CD4-positive, alpha-beta memory T cell (primary cell): ENCODE measurements at places on chromosomes 2 and 18.

- no peak for DNase-seq
Observed at GRCh38 chr18:9401176-9401575, 66.6 kb downstream of the TWSG1 start.

GRCh38 chr2:43388371-43388770, 162.0 kb upstream of the ZFP36L2 start:
- no peak for DNase-seq

DNA sequence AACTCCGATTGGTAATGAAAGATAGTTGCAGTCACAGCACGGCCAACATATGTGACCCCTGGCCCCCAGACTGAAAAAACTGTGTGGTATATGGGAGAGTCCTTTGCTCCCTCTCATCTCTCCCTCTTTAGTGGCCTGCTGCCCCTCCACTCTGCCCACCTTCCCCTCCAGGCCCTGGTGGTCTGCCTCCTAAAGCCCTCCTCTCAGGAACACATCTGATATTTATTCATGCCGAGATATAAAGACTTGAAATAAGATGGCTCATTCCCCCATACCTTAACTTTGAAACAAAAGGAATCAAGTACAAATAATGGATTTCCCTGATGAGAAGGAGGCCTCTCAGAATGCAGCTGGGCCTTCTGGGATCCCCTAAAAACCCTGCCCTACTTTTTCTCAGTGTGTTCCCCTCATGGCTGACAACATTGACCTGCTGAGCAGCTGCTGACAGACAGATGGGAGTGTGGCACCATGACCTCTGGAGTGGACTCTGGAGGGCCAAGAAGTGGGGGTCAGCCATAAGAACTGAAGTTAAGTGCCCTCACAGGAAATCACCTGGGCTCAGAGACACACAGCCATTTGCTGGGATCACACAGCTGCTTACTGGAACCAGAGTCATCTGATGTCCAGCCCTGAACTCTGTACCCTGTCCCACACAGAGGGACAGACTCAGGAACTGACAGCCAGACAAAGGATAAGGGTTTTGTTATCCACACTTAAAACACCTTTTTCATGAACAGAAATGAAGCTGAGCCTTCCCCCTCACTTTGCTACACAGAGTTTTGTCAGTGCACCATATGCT, 39.8 kb upstream of the ST8SIA3 start:
- DNase-seq, result no peak

DNA sequence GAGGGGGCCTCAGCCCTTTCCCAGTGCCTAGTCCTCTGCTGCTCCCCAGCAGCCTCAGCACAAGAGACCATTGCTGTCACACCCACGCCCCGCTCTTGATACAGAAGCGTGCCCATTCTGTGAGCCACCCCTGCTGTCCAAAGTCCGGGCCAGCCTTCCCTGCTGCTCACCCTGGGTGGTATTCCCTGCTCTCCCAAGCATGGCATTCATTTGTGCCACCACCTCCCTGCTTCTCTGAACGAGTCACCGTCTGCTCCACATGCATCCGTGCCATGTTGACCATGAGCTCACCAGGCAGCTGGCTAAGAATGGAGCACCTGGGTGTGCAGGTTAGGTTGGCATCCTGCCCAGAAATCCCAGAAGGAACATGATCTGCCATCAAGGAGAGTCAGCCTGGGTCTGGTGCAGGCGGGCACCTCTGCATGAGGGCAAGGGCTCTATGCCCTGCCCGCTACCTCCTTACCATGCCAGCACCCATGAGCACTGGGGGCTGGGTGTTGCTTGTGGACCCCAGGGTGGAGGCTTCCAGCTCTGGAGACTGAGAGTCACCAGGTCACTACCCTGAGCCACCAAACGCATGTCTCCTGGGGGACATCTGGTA, 63.0 kb downstream of the TWIST2 start:
- no peak for DNase-seq

GRCh38 chr2:232351686-232352510, 26.7 kb upstream of the ALPP start:
- no peak for DNase-seq

DNA sequence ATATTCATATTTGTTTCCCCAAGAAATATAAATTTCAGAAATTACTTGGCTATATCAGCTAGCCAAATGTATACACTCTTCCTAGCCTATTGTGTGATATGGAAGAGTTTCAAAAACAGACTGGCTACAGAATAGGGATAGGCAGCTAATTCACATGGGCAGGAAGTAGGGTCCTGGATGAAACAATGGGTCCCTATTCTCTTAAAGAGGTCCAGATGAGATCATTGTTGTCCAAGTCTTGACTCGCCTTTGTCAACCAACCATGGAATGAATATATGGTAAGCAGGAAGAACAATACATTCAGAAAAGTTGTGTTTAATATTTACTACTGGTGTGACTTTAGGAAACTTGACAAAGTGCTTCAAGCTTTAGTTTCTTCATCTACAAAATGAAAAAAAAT, 319.9 kb downstream of the NBAS start:
- DNase-seq, result no peak

- DNase-seq, result no peak
Observed at GRCh38 chr18:39870591-39870990, 2084.4 kb upstream of the PIK3C3 start.

DNA sequence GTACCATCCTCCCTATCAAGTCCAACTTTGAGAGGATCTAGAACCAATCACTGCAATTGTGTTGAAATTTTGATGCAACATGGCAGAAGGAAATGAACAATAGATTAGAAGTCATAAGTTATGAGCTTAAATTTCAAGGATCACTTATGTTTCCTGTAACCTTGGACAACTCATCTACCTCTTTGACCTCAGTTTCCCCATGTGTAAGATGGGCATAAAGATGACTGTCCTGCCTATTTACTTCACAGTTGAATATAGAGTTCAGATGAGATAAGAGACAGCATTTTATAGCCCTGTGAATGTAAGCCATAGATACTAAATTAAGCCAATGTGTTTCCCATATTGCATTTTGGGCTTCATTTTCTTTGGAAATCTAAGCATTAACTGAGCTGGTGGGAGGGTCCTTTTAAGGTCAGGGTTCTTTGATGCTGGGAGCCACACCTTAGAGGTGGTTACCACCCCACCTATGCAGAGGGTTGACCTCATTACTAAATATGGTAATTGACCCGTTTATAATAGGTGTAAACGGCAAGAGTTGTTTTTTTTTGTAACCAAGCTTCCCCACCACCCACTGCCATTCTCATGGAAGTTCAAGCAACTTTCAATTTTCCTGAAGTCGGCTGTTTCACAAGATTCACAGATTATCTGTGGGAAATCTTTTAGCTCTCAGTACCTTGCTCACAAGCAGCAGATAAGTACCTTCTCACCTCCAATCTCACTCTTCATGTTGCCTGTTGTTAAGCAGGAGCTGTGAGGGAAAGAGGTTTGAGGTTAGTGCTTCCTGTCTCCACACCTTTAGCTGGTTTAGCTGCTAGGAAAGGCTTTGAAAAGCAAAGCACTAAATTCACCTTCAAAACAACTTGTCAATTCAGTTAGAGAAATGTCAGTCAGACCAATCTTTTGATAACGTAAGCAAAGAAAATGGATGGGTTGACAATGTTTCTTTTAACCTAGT, 13.3 kb downstream of the CD28 start:
- DNase-seq, result peak; percentile 80

DNA sequence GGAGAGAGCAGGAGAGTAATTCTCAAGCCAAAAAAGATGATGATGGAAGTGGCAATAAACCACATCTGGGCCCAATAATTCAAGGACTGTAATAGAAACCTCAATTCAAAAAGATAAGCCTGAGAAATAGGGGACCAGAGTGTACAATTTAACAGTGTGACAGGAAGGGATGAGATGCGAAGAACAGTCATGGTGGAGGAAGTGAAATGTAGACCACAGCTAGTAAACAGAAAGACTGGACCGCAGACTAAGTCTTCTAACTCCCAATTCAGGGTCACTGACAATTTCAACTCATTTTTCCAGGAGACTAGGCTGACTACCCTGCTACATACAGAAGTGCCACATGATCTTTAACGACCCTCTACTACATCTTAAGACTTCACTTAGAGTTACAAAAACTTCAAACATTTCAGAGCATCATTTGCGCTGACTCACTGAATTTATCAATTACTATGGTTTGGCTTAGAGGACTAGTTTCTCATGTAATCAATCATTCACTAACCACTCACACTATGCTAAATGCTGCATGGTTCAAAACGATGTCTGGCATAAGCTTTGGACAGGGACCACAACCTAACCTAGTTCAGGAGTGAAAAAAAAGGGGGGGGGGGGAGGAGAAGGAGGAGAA, 9.0 kb downstream of the CUL3 start:
- no peak for DNase-seq

DNA sequence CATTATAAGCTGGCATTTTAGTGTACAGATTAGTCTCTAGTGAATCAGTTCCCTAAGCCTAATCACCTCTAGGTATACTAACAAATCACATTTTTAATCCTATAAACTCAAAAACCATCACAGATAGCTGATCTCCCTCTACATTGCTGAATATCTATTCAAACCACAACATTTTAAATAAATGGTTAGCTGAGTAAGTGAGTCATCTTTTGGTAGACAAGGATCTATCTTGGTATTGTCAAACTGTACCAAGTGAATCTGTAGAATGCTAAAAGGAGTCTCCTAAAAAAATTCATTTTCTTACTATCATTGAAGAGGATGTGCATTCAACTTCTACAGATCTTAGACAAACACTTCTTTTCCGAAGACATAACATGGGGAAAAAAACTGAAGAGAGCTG, 40.7 kb downstream of the INO80D start:
- no peak for DNase-seq

- no peak for DNase-seq
Observed at GRCh38 chr18:64474255-64474654, 325.4 kb upstream of the LINC00305 start.

DNA sequence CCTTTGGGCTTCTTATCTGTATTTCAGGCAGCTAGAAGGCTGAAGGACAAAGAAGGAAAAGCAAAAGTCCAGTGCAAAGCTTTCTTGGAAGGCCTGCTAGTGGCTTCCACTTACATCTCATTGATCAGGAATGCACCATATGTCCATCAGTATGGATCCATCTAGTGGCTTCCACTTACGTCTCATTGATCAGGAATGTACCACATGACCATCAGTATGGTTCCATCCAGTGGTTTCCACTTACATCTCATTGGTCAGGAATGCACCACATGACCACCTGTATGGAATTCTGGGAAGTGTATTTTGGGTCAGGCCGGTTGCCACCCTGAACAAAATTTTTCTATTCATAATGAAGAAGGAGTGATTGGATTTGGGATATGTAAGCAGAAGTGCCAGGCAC, 70.6 kb downstream of the LYPD6 start:
- no peak for DNase-seq

- no peak for DNase-seq
Observed at GRCh38 chr2:208036357-208036756, 11.0 kb upstream of the PLEKHM3 start.

- peak; percentile 84 for DNase-seq
Observed at GRCh38 chr2:97712693-97713295, 582 bp upstream of the ZAP70 start.

- DNase-seq, result peak; percentile 58
Observed at GRCh38 chr2:88600038-88600465, 27.2 kb downstream of the EIF2AK3 start.

- no peak for DNase-seq
Observed at GRCh38 chr2:236852977-236853374, 232.7 kb upstream of the COPS8 start.

GRCh38 chr18:44802508-44802907, 121.8 kb downstream of the SETBP1 start:
- no peak for DNase-seq

DNA sequence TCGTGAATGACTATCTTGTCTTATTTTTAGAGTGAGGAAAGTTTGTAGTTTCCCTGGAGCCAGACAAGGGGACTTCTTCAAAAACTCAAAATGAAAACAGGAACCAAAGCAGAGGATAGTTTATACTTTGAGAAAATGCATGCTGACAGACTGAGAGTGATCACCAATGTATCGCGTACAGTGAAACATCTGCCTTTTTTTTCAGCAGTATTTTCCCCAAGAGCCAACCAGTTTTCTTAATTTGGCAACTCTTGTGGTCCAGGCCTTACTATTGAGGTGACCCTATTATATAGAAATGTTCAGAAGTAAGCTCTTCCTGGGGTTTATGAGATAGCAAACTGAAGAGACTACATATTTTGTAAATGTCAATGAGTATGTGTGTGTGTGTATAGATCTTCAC, 153.7 kb upstream of the VRK2 start:
- no peak for DNase-seq

DNA sequence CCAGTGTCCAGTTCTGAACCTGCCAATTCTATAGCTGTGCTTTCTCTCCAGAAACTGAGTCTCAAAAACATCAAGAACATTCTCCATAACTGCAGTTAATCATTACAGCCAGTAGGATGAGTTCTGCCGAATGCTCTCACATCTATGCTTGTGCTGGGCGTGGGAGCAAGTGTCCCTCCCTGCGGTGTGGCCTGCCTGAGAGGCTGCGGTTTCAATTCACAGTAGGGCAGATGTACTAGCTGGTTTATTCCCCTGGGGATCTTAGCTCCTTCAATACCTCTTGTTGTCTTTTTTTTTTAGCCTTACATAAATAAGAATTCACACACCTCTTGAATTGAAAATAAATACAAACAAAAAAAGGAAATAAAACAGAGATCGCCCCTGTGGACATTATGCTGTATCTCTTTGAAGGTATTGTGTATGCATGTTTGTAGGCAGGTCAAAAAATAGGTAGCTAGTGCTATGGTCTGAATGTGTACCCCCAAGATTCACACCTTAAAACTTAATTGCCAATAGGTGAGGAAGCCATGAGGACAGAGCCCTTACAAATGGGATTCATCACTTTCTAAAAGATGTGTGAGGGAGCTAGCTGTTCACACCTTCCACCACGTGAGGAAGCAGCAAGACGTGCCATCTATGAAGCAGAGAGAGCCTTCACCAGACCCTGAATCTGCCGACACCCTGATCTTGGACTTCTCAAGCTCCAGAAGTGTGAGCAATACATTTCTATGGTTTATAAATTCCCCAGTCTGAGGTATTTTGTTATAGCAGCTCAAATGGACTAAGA, 74.3 kb downstream of the BCL2L11 start:
- no peak for DNase-seq

- DNase-seq, result no peak
Observed at GRCh38 chr2:28629910-28630309, 121.7 kb upstream of the PPP1CB start.

DNA sequence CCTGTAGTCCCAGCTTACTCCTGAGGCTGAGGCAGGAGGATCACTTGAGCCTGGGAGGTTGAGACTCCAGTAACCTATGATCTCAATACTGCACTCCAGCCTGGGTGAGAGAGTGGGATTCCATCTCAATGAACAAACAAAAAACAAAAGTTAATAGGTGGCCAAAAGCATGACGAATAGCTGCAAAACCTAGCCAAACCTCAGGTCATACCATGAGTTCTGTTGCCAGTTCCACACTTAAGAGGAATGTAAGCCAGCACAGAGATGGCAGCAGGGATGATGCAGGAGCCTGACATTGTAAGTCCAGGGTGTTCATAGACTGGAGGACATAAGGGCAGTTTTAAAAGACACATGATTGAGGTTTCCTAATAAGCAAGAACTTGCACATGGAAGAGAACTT, 55.3 kb upstream of the RMDN2 start:
- DNase-seq, result no peak

GRCh38 chr18:48629730-48630324, 91.0 kb downstream of the CTIF start:
- DNase-seq, result no peak

GRCh38 chr2:197211881-197212342, 98.7 kb downstream of the ANKRD44 start:
- peak; percentile 81 for DNase-seq
